ENCODE measurements at places on chromosomes 16 and 17. TPM values are rescaled to one million over a fixed set of nuclear protein-coding genes. Genes with fewer than 3 reads are reported as not detected.

- no peak for DNase-seq
These were observed 78.9 kb upstream of the FBXO47 start for GRCh38 chr17:39045948-39046679.

DNA sequence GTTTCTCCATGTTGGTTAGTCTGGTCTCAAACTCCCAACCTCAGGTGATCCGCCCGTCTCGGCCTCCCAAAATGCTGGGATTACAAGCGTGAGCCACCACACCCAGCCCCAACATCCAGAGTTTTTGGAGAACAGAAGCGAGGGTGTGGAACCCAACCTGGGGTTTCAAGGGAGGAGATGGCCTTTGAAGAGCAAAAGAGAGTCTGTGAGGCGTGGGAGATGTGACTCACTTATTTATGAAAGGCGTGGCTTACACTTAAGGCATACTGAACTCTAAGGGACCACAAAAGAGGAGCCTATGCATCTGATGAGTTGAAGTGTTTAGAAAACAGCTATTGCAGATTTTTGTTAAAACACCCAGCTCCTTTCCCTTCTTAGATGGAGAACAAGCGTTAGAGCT is 18.9 kb downstream of the ARSG start:
- no peak for DNase-seq

DNA sequence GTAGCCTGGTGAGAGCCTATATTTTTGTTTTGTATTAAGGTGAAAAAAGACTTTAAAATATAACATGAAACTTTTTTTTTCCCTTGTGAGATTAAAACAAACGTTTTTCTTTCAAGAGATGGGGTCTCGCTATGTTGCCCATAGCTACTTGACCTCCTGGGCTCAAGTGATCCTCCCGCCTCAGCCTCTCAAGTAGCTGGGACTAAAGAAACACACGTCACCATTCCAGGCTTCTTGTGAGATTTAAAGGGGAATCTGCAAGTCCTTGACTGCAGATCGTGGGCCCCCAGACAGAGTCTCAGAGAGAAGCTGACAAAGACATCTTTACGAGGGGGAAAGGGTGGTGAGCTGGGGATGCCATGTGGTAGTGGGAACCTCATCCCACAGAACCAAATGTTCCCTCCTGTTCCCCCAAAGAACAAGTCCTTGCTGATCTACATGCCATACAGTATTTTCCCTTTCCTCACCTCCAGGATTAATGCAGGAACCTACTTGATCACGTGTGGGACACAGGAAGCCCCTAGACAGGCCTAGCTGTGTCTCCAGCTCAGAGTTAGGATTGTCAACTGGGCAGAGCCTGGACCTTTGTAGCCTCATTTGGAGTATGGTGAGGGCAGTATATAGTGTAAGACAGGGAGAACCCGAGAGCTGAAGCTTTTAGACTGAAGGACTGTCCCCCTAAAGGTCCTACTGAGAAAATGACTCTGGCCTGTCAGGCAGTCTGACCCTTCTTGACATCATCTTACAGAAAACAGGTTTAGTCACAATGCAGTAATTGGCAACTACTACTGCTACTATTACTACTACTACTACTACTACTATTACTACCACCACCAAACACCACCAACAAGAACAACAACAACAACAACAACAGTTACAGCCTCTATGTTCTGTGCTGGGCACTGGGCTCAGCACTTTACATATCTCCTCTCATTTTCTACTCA is 4.1 kb downstream of the MAP3K14 start:
- no peak for DNase-seq

GRCh38 chr16:55697867-55698266 is 42.1 kb downstream of the SLC6A2 start:
- no peak for DNase-seq

GRCh38 chr17:75433218-75433783 is 23.1 kb upstream of the TMEM94 start:
- DNase-seq = no peak

- peak; percentile 69 for DNase-seq
These were observed 45.8 kb downstream of the AKAP1 start for GRCh38 chr17:57130708-57131461.

DNA sequence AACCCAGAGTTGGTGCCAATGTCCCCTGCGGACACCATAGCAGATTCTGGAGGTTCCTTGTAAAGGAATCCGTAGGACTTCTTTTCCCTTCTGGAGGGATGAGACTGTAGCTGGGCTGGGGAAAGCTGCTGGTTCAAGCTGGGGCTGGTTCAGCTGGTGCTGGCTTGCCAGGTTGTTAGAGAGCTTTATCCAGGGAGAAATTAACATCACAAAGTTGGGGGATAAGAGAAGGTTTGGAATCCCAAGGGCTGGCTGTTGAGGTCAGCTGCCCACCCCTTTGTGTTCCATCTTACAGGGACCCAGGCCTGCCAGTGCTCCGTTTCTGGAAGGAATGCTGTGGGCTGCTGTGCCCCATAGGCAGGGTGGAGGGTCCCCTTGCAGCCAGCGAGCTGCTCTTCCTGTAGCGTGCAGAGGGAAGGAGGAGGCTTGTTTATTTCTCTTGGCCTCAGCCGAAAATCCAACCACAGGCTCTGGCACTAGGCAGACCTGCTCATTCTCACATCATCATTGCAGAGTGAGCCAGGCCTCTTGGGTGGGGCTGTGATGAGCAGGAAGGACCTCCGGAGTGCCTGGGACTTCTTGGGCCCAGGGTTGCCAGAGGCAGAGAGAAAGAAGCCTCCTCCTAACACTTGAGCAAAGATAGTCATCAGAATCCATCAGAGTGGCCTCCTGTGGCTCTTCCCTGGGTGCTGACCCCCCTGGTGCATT is 251.1 kb downstream of the SEC14L1 start:
- DNase-seq = no peak

DNA sequence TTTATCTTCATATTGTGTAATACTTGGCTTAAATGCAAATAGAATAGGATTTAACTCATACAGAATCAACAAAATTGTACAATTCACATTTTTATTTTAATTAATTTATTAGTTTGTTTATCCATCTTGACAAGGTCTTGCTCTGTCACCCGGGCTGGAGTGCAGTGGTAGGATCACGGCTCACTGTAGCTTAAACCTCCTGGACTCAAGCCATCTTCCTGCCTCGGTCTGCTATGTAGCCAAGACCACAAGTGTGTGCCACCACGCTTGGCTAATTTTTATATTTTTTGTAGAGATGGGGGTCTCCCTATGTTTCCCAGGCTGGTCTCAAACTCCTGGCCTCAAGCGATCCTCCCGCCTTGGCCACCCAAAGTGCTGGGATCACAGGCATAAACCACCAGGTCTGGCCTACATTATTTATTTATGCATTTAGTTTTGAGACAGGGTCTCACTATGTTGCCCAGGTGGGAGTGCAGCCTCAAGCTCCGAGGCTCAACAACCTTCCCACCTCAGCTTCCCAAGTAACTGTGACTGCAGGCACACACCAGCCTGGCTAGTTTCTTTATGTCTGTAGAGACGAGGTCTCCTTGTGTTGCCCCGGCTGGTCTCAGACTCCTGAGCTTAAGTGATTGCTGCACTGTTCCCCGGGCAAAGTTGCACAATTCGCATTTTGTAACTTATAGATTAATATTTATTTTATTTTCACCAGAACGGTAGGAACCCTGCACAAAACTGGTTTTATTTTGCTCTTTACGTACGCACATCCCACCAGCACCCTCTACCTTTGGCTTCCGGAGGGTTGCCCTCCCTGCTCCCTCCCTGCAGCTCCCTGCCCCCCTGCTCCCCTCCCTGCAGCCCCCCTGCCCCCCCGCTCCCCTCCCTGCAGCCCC is 4.9 kb downstream of the DPEP1 start:
- no peak for DNase-seq

The CDIPT gene
- 106 TPM for polyA plus RNA-seq

The KRTAP4-9 gene
- polyA plus RNA-seq = not detected

The CHST5 gene
- 0.38 TPM for polyA plus RNA-seq

The CDH15 gene
- polyA plus RNA-seq = 1.6 TPM

The P2RX1 gene
- polyA plus RNA-seq = 1.6 TPM

All from right renal pelvis (tissue), 4 donors.